ENCODE measurements at places on chromosomes 12 and 14.
A peak's percentile ranks its signal among the peaks of the same experiment; 100 is the strongest.

- no peak for DNase-seq
Observed at GRCh38 chr12:90301561-90302133, 593.0 kb upstream of the ATP2B1 start.

DNA sequence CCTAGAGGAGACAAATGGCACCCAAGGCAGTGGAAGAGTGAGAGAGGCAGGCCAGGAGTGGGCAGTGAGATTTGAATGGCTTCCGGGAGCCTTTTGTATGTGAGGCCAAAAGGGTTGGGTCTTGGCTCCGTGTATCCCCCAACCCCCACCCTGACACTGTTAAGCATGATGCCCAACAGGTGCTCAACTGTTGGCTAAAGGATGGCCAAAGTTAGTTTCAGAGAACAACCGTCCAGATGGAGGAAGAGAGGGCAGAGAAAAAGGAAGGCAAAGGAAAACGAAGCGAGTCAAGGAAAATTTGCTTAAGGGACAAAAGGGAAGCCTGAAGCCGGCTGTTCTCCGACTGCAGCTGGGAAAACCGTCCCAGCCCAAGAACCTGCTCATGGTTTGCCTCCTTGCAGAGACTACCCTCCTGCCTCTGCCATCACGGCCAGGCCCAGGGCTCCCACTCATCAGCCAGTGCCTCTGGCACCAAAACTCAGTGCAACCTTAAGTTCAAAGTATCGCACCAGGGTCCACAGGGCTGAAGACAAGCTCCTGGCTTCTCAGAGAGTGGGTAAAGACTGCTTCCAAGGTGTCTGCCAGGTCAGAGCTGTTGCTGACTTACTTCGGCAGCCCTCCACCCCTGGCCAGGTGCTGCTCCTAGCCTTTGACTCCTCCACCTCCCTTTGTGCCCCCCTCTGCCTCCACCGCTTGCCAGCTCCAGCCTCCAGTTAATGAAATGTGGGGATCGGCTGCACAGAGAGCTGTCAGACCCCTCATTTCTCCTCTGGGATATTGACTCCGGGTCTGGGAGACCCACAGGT, 4.2 kb upstream of the C1QL4 start:
- no peak for DNase-seq

DNA sequence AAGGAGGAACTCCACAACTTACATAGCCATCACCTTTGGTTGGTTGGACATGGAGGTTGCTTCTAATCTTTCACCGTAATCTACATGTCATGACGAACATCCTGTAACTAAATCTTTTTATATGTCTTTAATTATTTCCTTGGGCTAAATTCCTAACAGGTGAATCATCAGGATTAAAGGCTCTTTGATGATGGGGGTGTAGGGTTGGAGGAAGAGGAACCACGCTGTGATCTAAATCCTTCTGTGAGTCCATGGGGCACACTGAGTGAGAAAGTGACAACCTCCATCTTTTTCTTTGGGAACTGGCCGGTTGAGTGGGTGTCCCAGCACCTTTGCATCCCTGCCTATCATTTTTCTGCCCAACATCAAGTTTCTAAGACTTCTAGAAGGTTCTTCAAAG, 31.1 kb upstream of the MAP1LC3B2 start:
- peak; percentile 35 for DNase-seq

GRCh38 chr14:21299562-21300130, 19.8 kb downstream of the RPGRIP1 start:
- no peak for DNase-seq

DNA sequence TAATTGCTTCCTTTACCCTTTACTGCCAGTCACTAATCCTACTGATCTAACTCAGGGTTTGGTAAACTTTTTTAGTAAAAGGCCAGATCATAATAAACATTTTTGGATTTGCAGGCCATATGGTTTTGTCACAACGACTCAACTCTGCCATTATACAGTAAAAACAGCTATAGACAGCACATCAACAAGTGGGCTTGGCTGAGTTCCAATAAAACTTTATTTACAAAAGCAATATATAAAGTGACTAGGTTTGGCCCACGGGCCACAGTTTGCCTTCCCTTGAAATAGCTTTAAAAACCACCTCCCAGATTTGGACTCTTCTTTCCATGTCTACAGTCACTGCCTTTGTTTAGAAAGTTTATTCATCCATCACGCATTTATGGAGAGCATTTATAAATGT, 146.9 kb downstream of the NTF3 start:
- no peak for DNase-seq

Data from urothelium cell line (cell line).